NT2/D1 (cell line): ENCODE measurements at places on chromosomes 1 and 21.

- no peak for DNase-seq
These were observed 1.4 kb upstream of the CFAP298 start for GRCh38 chr21:32613436-32614043.

GRCh38 chr21:16408280-16408679, 678.5 kb downstream of the USP25 start:
- no peak for DNase-seq

DNA sequence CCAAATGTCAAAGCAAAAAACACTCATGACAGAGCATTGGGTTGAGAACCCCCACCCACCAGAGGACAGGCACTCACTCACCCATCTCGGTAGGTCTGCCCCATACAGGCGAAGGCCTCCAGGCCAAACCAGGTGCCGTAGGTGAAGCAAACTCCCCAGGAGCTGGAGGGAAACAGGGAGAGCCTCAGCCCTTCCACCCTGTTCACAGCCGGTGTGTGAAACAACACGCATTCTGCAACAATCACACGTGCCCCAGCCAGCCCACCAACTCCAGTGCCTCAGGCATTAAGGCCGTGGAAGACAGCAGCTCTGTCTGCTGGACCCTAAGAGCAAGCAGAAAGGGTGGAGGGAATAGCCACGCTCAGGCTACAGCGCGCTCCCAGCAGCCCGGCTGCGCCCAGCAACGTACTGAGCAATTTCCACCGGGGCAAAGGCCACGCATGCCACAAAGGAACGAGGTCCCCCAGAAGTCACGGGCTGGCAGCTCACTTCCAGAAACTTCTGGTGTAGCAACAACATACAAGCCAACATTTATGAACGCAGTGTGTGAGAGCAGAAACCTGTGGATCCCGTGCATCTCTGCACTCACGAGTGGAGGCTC, 11.4 kb upstream of the SPATC1L start:
- DNase-seq = no peak

- DNase-seq = no peak
These were observed 198.3 kb upstream of the FAM78B start for GRCh38 chr1:166365081-166365480.

- DNase-seq = no peak
These were observed 5.9 kb upstream of the PLEKHG5 start for GRCh38 chr1:6497215-6497866.

GRCh38 chr21:22476726-22477646, 1478.8 kb downstream of the NCAM2 start:
- no peak for DNase-seq

GRCh38 chr1:229035748-229036082, 235.2 kb upstream of the RAB4A start:
- DNase-seq = no peak

GRCh38 chr1:236837897-236838296, 42.8 kb downstream of the MTR start:
- no peak for DNase-seq
